Activated T-helper 1 cell treated with anti-CD3 and anti-CD28 coated beads, Interleukin-2, amount 50 U/mL, for 16 hours (primary cell): ENCODE measurements at places on chromosomes 7 and 10.

GRCh38 chr10:59008452-59008851 lies 168.0 kb upstream of the PHYHIPL start:
- no peak for DNase-seq

- no peak for DNase-seq
Observed at GRCh38 chr10:76026176-76026771, 594.9 kb downstream of the LRMDA start.

GRCh38 chr10:28396331-28396730 lies 93.5 kb upstream of the MPP7 start:
- no peak for DNase-seq

- no peak for DNase-seq
Observed at GRCh38 chr10:77620731-77621130, 16.9 kb downstream of the KCNMA1 start.

DNA sequence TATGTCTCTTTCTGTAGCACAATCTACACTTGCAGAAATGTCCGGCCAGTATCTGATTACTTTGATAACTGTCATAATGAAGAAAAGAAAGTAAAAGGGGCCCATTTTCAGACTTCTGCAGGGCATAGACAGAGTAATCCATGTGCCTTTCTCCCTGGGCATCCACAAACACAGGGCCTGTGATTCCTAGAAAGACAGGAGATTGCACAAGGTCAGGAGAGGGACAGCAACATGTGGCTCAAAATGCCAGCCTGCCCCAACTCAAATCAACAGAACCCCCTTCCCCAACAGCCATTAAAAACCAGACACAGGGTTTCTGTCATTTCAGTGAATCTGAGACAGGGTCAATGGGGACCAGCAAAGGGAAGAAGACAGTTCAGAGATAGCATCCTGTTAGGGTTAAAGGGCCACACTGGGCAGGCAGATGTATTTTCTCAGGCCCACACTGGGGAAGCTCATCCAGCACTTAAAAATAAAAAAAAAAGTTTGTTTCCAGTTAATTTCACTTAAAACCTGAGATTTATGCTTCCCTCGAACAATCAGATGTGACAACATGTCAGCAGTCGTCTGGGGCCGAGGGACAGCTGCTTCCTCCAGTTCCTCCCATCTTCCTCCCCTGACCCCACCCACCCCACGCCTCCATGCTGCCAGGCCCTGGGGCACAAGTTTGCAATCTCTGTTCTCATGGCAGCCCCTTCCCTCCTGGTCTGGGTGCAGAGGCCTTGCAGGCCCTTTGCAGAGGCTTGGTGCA lies 30.7 kb upstream of the ACSL5 start:
- no peak for DNase-seq

DNA sequence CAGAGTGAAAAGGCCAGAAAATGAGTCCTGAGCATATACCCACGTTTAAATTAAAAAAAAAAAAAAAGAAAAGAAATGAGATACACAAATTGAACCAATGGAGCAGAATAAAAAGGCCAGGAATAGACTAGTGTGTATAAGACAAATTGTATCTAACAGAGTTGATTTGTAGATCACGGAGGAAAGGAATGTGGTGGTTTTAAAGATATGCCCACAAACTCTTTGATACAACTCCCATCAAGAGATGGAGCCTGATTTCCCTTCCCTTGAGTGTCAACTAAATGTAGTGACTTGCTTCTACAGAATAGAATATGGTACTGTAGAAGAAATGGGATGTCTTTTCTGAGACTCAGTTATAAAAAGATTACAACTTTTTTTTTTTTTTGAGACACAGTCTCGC lies 10.4 kb downstream of the SYPL1 start:
- no peak for DNase-seq

GRCh38 chr10:114359041-114359952 lies 45.0 kb downstream of the AFAP1L2 start:
- no peak for DNase-seq

GRCh38 chr10:6383096-6383812 lies 180.5 kb downstream of the PFKFB3 start:
- no peak for DNase-seq

GRCh38 chr7:52249741-52250140 lies 785.7 kb upstream of the POM121L12 start:
- no peak for DNase-seq

DNA sequence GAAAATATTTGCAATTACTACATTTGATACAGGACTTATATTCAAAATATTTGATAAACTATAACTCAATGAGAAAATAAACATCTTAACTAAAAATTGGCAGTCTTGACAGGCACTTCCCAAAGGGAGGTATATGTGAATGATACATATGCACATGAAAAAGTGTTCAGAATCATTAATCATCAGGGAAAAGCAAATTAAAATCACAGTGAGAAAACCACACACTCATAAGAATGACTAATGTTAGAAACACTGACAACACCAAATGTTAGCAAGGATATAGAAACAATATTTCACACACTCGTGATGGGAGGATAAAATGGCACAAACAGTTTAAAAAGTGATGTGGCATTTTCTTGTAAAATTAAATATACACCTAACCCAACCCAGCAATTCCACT lies 4.1 kb upstream of the VPS26A start:
- no peak for DNase-seq
